Stimulated activated CD4-positive, alpha-beta T cell treated with anti-CD3 and anti-CD28 coated beads, Interleukin-15, amount 100 ng/mL, for 1 hour (primary cell): ENCODE measurements at places on chromosomes 16 and 17.

DNA sequence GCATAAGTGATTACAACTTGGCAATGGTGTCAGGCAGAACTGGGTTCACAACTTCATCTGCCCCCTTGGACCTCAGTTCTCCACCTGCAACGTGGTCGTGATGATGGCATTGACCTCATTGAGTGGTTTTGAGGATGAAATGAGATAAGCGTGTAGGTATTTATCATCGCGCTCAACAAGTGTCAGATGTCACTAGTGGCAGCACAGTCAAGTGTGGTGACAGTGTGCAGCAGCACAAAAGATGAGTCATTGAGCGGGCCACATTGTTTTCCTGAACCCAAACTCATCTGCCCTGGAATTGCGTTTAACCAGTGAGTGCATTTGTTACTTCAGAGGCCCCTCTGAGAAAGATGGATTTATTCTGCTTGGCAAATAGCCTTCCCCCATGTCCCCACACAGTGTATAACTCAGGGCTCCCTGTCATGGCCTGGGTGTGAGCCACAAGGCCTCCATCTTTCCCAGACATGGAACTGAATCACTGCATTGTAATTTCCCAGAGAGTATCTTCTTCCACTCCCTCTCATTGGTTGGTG is 20.9 kb downstream of the IRX3 start:
- DNase-seq = no peak

DNA sequence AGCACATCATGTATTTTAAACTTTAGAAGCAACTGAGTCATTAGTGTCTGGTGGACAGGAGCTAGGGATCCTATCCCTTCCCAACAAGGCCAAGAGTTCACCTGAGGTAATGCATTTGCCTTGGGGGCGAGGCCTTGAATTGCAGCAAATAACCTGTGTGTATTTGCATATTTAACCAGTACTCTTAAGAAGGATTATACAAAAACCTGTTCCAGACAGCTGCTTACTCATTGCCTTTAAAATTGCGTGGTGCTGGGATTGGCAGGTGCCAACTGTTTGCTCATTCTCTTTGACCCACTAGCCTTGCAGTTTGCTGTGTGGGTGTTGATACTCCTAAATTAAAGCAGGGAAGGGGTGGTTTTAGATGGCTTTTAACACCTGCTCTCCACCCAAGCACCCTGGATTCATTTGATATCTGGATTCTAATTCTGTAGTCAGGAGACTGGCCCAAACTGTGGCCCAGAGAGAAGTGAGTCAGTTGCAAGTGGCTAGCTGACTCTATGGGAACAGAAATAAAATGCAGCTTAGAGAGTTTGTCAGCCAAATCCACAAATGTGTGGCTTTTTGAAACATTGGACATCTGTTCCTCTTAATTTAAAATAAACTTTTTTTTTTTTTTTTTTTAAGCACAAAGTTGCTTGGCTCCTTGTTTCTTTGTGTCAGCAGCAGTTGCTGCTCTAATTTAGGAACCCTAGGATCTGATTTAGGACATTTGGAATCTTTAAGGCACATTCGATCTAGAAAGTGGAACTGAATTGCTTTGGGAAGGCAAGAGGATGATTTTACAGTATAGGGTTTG is 46.9 kb downstream of the TUBD1 start:
- DNase-seq = no peak

DNA sequence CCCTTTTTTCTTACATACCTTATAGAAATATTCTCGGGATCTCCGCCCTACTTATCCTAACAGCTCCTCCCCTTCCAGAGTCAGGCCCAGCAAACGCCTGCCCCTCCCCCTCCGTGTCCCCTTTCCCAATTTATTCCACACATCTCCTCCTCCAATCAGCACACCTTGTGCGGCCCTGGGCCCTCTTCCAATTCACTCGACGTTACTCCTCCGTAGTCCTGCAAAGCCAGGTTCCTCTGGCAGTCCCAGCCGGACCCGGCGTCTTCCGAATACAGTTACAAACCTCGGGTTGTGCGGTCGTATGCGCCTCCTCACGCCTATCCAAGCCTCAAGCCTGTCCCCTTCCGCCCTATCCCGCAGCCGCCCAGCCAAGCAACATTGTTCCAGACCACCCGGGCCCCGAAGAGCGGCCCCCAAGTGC is 677 bp downstream of the CBX1 start:
- DNase-seq = no peak

DNA sequence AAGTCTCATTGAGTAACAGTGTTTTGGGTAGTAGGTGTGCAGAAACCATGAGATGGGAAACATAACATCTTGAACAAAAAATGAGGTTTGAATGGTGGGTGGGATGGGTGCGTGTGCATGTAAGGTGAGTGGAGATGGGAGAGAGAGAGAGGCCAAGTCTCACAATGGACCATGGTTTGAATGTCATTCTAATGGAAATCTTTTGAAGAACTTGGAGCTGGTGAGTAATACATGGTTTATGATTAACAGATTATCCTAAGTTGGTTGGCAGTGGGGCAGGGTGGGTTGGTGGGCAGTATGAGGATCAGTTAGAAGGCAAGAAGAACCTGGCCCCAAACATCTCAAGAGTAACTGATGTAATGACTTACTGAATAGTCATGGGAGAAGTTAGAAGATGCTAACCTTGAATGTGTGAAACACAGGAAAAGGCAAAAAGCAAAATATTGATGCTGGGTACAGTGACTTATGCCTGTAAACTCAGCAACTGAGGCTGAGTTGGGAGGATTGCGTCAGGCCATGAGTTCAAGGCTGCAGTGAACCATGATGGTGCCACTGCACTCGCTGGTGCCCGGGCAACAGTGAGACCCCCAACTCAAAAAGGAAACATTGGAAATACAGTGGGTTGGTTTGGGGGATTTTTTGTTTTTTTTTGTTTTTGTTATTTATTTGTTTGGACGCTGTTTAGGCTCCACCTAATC is 32.7 kb downstream of the ZNF207 start:
- DNase-seq = no peak

- DNase-seq = peak; percentile 10
Measured at GRCh38 chr17:36600936-36601302, 464 bp upstream of the MRM1 start.

- no peak for DNase-seq
Measured at GRCh38 chr17:4789701-4789950, 862 bp downstream of the GLTPD2 start.

DNA sequence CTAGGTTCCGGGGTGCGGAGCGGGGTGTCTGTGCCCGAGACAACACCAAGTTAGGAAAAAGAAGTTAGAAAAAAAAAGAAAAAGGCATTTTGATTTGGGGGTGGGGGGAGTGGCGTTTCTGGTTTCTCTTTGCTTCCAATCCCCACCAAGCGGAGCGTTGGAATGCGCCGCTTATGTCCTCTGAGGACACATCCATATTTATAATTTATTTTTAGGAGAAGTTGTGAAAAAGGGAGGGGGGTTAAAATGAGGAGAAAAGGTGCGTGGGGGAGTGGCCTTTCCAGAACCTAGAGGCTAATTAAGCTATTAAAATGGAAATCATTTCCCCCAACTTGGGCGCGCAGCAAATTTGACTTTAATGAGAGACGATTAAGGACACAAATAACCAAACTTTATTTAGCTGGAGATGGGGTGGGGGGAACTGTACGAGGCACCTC is 232.1 kb downstream of the MRTFB start:
- DNase-seq = no peak

- no peak for DNase-seq
Measured at GRCh38 chr17:5263441-5263840, 18.6 kb upstream of the RABEP1 start.

GRCh38 chr16:87525352-87525751 is 32.5 kb upstream of the ZCCHC14 start:
- no peak for DNase-seq

DNA sequence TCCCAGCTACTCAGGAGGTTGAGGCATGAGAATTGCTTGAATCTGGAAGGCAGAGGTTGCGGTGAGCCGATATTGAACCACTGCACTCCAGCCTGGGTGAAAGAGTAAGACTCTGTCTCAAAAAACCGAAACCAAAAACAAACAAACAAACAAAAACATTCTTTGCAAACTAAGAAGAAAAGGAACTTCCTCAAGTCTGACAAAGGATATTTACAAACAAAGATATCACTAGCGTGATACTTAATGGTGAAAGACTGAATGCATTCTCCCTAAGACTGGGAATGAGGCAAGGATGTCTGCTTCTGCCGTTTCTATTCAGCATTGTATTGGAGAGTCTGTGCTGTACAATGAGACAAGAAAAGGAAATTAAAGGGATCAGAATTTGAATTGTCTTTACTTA is 10.5 kb upstream of the MPO start:
- DNase-seq = no peak

DNA sequence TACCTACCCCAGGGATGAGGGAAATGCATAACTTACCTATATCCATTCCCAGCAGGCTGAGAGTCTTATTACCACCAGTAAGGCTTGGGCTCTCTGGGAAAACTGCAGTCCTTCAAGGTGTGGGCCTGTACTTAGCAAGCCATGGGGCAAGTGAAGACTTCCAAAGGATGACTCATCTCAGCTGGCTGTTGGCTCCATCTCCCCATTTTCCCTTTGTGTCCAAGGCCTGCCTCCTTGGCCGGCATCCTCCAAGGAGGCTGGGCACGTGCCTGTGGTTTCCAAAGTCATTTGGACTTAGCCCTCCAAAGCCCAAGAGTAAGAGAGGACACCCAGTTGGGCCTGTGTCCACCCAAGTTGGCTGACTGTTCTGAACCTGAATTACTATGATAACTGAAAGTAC is 89.8 kb downstream of the TMEM100 start:
- no peak for DNase-seq

GRCh38 chr17:35376245-35376644 is 2.8 kb upstream of the SLFN11 start:
- no peak for DNase-seq

- no peak for DNase-seq
Measured at GRCh38 chr16:81496742-81497141, 52.1 kb downstream of the CMIP start.

DNA sequence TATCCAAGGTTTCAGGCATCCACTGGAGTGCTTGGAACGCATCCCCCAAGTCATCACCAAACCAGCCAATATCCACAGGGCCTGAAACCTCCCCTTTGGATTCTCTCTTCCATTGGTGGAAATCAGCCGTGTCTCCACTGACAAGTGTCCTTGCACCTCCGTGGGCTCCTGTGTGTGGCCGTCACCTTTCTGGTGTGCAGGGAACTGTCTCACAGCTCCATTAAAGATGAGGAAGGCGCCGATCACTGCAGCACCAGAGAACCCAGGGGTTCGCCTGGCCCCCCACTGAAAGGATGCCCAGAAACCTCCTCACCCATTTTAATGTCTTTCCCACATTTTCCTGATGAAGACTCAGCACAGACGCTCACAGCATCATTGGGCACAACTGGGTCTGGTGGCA is 17.8 kb upstream of the METRNL start:
- no peak for DNase-seq

GRCh38 chr16:53864819-53865493 is 161.0 kb downstream of the FTO start:
- no peak for DNase-seq

- no peak for DNase-seq
Measured at GRCh38 chr17:56884483-56885311, 29.2 kb downstream of the TRIM25 start.

DNA sequence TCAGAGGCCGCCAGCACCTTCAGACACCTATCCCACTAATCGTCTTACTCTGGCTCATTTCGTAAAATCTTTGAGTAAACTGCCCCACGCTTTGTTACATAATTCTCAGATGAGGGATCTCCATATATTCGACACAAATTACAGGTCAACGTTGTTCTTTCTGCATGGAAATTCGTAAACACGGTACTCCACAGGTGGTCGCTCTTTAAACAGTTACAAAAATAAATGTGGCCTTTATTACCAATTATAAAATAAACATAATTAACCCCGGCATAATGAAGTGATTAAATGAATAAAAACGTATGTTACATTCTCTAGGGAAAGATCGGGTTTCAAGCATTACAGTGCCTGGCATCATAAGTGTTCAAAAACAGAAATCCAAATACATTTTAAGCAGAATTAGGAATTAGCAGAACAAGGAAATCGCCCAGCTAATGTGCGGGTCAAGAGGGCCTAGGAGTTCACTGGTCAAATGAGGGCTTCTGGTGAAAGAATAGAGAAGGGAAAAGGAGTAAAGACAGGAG is 943 bp upstream of the PIP4K2B start:
- DNase-seq = no peak

DNA sequence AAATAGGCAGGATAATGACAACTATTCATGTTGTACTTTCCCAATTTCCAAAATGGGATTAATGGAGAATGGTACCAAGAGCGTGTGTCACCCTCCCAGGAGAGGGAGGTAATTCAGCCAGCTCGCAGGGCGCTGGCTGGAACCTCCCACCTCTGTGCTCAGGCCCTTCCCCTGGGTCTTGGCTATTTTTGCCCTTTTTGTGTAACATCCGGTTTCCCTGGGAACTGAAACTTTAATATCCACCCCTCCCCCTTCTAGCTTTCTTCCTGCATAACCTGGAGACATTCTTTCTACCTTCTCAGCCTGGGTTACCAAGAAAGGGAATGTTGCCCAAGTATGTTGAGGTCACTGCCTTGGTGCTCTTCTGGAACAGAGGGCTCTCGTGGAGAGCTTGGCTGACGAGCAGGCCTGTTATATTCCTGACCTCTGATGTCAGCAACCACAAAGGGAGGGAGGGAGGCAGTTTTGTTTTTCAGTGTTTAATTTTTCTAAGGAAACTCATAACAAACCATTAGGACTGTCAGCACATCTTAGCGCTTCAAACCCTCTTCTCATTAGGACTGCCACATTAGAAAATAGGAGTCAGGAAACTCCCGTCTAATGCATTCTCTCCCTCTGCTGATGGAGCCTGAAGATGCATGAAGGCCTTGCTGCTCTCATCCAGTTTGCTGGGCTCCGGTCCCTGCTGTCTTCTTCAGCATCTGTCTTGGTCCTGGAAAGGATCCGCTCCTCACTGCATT is 25.6 kb downstream of the ITGB3 start:
- no peak for DNase-seq

DNA sequence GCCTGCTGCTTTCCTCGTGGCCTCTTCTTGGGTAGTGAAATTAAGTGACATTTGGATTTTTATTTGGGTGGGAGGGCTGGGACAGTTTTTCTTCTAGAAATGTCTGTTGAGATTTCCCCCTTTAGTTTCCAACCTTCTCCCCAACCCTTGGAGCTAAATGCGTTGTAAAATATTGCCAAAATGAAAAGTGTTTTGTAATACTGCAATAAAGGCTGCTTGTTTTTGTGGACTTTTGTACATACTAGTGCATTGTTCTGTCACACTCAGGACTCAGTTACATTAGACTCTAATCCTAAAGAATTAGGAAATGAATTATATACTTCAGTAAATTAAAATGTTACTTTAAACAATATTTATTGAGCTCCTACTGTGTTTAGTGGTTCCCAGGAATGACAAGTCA is 21.7 kb downstream of the HEATR9 start:
- no peak for DNase-seq

DNA sequence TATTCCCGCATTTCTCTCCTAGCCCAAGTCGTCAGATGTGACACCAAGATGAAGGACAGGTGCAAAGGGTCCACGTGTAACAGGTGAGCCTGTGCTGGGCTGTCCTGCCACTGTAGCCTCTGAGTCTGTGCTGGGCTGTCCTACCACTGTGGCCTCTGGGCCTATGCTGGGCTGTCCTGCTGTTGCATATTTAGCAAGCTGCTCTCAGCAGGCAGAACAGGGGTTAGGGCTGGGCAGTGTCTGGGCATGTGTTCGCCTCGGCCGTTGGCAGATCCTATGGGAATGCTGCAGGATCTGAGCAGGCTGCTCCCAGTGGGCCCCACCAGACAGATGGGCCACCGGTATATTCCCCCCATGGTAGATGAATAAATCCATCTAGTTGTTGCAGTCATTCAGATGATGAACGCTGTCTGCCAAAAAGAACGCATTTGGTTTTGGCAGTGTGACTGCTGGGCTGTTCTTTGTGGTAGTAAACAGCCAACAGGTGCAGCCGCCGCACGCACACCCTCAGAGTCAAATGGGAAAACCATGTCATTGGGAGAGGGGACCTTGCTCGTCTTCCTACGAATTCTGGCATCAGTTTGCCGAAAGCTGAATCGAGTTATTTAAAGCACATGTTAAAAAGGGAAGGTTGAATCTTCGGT is 49.2 kb downstream of the CRISPLD2 start:
- DNase-seq = no peak
